ENCODE measurements at places on chromosomes 3 and 15.

GRCh38 chr3:45666757-45667431 is 22.3 kb upstream of the SACM1L start:
- DNase-seq, result no peak

GRCh38 chr3:57961177-57961827 is 46.9 kb upstream of the FLNB start:
- no peak for DNase-seq

GRCh38 chr15:49154799-49155109 is 645 bp downstream of the COPS2 start:
- no peak for DNase-seq

DNA sequence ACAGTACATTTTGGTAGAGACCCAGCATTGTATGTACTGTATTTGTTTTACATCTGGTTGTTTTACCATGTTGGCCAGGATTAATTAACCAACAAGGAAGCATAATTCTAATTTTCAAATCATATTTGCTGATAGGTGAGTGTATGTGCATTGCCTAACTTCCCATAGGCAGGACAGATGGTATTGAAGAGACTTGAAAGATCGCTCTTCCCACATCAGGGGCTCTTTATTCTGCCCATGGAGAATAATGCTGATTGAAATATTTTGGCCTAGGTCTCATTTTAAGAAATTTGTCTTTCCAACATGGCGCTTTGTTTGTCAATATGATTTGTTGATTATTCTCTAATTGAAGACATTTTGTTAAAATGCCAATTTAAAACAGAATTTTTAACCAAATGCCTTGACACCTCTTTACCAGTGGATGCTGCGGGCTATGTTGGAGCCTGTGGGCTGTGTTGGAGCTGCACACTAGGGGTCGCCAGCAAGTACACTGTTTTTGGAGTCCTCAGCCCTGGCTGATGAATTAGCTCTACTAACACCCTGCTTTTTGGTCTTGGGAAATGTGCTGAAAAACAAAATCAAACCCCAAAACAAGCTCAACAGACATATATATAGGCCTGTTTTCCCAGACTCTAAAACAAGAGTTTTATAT is 5.3 kb downstream of the P2RY12 start:
- DNase-seq, result no peak

GRCh38 chr3:19866751-19867347 is 67.2 kb downstream of the EFHB start:
- no peak for DNase-seq

GRCh38 chr3:36221975-36222374 is 158.3 kb upstream of the STAC start:
- DNase-seq, result no peak

- no peak for DNase-seq
These were observed 203.3 kb upstream of the LRRFIP2 start for GRCh38 chr3:37377670-37378069.

- no peak for DNase-seq
These were observed 954.5 kb downstream of the ZPLD1 start for GRCh38 chr3:103389356-103389755.

GRCh38 chr15:71052356-71052755 is 62.9 kb upstream of the THSD4 start:
- DNase-seq, result no peak

DNA sequence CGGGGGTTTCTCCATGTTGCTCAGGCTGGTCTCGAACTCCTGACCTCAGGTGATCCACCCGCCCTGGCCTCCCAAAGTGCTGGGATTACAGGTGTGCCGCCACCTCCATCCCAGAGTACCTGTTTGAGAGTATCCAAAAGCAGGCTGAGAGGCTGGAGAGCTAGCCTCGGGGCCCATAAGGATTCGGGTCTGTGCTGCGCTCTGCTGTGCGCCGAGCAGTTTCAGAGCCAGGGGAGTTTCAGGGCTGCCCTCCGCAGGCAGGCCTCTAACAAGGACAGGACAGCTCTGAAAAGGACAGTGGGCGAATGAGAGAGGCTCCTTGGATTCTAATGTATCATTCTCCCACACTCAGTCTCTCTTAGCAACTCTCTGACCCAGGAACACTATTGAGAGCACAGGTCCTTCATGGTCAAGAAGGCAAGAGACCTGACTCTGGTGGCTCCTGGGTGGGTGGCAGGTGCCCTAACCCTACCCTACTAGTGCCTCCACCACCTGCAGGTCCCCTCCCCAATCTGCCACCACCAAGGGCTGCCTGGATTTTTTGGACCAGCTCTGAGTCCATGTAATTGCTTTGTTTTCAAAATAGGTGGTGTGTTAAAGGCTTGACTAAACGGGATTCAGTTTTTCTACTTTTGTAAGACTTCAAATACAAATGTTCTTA is 27.8 kb downstream of the MAGEF1 start:
- no peak for DNase-seq

- DNase-seq, result no peak
These were observed 366.4 kb downstream of the EPHB1 start for GRCh38 chr3:135161425-135161824.

DNA sequence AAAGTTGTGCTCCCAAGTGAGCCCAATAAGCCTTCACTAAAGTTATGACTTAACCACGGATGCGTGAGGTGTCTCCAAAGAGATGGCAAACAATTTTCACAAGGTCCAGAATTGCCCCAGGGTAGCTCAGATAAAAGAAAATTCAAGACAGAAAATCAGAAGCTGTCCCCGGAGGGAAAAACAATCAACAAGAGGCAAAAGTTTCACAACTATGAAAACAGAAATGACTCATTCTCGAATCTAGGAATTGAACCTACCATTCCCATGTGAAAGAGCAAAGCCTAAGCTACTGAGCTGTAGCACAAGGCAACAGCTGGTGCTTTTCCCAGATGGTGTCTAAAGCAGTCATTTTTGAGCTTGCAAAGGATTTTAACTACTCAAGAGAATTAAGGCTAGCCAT is 33.5 kb upstream of the MKRN3 start:
- no peak for DNase-seq

GRCh38 chr3:116341899-116342298 is 103.4 kb downstream of the LSAMP start:
- no peak for DNase-seq

- no peak for DNase-seq
These were observed 36.0 kb downstream of the TM2D3 start for GRCh38 chr15:101615986-101616848.

GRCh38 chr15:100836501-100836900 is 43.1 kb upstream of the ALDH1A3 start:
- DNase-seq, result no peak

DNA sequence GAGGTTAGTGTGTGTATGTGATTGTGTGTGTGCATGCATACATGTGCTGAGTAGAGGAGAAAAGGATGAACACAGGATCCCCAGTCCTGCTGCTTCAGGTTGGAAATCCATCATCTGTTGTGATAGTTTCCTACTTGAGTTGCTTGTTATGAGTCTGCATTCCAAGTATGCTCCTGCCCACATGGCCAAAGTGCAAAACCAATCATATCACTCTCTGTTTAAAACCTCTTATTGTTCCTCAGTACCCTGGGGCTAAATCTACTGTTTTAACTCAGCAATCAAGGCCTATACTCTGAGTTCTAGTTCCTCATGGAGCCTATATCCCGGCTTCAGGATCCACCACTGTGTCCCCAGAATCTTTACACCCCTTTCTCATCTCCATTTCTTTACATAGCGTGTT is 139.9 kb upstream of the TLE3 start:
- no peak for DNase-seq

GRCh38 chr3:112508860-112509259 is 9.6 kb upstream of the BTLA start:
- no peak for DNase-seq

- DNase-seq, result no peak
These were observed 82.0 kb upstream of the LRIG1 start for GRCh38 chr3:66582721-66583423.

DNA sequence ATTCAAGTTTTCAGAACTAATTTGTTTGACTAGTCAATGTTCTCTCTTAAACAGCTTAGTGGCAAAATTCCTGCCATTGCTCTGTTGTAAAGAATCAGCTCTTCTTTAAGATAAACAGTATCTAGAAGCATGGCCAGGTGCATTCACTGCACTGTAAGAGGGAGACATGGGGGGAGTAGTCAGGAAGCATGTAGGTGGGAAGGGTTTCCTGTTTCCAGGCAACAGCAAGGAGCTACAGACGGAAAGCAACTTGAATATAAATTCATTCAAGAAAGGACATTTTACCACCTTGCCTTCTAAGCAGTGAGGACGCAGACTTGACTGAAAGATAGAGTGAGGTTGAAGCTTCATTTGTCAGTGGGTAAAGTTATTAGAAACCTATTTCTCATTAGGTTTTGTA is 55.3 kb downstream of the BBX start:
- DNase-seq, result no peak

DNA sequence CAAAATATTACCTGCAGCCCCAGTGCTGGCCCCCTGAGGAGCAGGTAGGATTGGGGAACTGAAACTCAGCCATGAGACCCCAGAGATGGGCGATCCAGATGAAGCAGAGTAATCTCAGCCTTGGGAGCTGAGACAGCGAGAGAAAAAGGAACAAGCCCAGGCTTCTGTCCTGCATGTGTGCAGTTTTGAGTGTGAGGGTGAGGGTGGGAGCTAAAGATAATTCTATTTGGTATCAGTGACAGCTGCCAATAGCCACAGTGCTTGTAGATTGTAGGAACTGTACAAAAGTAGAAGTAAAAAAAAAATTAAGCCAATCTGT is 5.9 kb downstream of the ATP8B4 start:
- no peak for DNase-seq

GRCh38 chr3:42524751-42525150 is 22.3 kb downstream of the VIPR1 start:
- DNase-seq, result no peak

DNA sequence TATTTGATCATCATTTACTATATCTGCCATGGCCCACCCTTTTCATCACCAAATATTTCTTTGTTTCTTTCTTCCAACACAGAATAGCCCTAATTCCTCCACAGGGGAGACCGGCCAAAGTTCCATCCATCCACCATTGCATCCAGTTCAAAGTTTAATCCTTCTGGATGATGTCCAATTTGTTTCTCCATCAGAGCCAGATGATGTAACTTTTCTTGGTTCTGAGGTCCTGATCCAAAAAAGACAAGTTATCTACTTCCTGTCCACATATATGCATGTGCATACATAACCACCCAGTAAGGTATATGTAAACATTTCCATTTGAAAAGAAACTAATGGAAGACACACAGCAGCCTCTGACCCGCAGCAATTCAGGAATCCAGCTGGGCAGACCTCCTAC is 237.3 kb downstream of the SHOX2 start:
- no peak for DNase-seq

DNA sequence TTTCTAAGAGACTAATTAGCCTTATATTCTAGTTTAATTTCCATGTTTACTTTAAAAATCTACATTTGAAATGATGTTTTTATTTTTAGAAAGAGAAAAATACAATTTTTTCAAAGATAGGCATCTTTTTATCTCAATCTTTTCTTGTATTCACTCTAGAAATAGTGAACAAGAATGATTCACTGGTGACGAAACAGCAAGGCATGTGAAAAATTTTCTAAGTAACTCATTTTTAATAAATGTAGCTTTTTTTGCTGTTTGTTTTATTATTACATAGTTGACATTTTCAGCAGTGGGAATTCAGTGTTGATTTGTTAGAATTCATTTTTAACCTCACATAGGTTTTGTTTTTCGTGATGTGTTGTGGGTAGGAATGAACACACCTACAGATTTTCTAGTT is 1226.4 kb downstream of the NSUN3 start:
- DNase-seq, result no peak

DNA sequence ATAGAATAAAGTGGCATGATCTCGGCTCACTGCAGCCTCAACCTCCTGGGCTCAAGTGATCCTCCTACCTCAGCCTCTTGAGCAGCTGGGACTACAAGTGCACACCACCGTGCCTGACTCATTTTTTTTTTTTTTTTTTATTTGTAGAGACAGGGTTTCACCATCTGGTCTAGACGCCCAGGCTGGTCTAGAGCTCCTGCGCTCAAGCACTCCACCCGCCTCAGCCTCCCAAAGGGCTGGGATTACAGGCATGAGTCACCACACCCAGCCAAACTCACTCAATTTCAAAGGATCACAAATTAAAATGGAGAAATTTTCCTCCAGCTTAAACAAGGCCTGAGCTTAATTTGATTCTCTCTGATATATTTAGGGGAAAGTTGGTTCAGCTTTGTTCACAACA is 27.3 kb upstream of the NMB start:
- DNase-seq, result no peak

GRCh38 chr3:116259984-116260383 is 185.3 kb downstream of the LSAMP start:
- DNase-seq, result no peak

DNA sequence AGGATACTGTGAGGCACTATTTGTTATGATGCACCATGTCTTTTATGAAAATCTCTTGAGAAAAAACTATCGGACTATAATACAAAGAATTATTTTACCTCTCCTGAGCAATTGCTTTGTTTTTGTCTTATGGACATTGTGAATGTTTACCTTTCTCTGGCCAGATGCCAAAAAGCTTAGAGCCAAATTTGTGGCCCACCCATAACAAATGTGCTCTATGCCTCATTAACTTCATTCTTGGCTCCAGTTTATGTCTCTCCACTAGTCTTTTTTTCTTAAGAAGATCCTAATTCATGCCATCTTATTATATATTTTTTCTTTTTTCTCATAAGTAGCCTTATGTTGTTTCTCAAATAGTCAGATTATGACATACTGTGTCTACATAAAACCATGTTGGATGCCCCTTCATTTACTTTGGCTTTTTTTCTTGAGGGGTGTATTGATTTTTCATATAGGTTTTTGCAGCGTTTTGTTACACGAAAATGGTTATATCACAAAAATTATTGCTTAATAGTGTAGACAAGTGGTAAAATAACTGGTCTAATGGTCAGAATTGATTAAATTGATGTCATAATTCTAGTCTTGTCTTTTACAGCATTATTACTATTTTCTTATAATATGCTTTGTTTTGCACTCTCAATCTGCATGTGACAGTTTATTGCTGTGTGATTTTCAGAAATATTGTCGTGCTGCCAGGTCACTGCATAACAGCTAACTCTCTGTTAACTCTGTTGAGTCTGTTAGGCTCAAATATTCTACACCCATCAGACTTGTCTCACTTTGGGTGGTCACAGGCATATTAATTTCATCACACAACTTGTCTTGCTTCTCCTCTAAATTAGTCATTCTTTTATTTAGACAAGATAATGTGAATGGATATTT is 18.2 kb downstream of the SENP8 start:
- DNase-seq, result peak; percentile 75

DNA sequence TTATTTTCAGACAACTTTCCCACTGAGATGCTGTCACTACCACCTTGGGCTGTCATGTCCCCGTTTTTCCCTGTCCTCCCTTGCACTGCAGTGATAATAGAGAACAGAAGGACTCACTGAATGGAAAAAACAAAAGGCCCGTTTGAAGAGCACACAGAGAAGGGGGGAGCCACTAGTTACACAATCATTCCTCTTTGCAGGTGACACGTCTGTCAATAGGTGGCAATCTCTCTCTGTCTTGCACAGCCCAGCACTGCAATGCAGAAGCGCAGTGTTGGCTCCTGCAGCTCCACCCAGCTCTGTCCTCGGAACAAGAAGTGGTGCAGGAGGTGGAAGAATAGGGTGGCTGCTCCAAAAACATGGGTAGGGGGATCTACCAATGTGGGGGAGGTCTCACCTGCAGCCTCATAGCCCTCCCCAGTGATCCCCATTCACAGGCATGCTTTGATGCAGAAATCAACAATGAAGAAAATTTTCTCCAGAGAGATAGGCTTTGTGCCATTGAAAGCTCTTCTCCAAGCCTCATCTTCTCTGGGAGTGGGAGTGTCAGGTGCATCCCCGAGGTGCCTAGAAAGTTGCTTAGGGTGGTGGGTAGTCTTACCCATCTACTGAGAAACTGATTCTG is 31.8 kb downstream of the FSTL1 start:
- DNase-seq, result peak; percentile 47
